ENCODE measurements at places on chromosomes 16 and 17.

- peak; percentile 96 for DNase-seq
Observed at GRCh38 chr17:81419319-81419885, 24.1 kb downstream of the BAHCC1 start.

GRCh38 chr16:69712277-69712676 is 14.1 kb downstream of the NQO1 start:
- DNase-seq: no peak

DNA sequence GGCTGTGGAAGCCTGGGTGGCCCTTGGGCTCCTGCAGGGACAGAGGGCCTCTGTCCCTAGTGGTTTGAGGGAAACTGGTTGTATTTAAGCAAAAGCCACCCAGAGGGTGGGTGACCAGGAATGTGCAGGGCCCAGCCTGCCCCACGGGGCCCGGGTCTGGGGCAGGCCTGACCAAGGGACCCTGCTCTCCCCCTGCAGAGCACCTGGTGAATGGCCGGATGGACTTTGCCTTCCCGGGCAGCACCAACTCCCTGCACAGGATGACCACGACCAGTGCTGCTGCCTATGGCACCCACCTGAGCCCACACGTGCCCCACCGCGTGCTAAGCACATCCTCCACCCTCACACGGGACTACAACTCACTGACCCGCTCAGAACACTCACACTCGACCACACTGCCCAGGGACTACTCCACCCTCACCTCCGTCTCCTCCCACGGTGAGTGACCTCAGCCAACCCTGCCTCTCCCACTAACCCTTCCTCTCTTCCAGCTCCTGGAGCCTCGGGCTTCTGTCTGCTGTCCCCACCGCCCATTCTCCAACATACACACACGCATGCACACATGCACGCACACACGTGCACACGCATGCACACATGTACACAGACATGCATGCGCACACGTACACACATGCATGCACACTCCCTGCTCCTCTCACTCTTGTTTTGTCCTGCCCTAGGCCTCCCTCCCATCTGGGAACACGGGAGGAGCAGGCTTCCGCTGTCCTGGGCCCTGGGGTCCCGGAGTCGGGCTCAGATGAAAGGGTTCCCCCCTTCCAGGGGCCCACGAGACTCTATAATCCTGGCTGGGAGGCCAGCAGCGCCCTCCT is 10.4 kb downstream of the GALK1 start:
- no peak for DNase-seq

GRCh38 chr16:82184213-82184612 is 14.2 kb upstream of the MPHOSPH6 start:
- DNase-seq: no peak

- DNase-seq: no peak
Observed at GRCh38 chr16:21959050-21959449, 5.9 kb downstream of the UQCRC2 start.

DNA sequence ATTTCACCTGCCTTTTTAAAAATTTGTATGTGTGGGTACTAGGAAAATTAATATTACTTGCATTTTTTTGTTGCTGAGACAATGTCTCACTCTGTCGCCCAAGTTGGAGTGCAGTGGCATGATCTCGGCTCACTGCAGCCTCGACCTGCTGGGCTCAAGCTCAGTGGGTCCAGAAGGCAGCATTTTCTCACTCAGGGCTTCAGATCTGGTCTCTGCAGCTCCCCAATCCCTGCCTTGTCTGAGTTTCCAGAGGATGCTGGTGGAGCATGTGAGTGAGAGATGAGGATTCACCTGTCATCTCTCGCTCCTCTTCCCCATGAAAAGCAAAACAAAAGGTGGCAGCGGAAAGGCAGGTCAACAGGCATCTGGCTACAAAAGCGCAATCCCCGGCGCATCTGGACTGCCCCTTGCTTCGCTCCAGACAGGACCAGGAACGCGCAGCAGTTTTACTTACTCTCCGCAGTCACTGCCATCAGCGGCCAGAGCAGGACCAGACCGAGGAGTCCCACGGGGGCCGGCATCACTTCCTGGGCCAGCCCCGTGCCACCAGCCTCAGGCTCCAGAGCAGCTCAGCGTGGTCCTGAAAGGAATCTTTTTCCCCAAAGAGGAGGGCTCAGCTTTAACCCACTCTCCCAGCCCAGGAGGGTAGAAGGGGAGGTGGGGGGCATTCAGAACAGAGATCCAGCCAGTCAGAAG is 59.9 kb downstream of the LITAF start:
- no peak for DNase-seq

- DNase-seq: peak; percentile 50
Observed at GRCh38 chr17:50559674-50560184, 786 bp upstream of the CACNA1G start.

DNA sequence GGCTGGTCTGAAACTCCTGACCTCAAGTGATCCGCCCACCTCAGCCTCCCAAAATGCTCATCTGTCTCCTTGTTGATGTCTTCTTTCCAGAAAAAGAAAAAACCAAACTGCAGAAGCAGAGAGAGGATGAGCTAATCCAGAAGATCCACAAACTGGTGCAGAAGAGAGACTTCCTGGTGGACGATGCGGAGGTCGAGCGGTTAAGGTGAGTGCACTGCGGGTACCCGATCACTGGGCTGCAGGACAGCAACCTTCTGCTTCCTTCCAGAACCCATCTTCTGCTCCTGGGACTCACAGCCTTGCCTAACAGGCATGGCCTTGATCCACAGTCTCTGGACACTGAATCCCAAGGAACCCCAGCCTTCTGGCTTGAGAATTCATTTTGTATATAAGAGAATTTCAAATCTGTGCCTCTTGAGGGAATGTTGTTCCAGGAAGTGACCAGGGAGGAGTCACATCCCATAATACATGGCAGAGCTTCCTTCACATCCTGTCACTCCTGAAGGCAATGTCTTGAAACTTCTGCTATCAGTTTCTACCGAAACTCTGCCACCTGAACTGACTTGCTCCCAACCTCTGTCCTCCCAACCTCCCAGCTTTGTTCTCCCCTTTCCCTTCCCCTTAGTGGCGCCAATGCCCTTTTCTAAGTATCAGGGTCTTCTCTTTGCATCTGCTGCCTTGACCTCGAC is 61.7 kb downstream of the MARF1 start:
- DNase-seq: no peak

GRCh38 chr16:88939972-88940861 is 36.8 kb downstream of the CBFA2T3 start:
- DNase-seq: no peak

DNA sequence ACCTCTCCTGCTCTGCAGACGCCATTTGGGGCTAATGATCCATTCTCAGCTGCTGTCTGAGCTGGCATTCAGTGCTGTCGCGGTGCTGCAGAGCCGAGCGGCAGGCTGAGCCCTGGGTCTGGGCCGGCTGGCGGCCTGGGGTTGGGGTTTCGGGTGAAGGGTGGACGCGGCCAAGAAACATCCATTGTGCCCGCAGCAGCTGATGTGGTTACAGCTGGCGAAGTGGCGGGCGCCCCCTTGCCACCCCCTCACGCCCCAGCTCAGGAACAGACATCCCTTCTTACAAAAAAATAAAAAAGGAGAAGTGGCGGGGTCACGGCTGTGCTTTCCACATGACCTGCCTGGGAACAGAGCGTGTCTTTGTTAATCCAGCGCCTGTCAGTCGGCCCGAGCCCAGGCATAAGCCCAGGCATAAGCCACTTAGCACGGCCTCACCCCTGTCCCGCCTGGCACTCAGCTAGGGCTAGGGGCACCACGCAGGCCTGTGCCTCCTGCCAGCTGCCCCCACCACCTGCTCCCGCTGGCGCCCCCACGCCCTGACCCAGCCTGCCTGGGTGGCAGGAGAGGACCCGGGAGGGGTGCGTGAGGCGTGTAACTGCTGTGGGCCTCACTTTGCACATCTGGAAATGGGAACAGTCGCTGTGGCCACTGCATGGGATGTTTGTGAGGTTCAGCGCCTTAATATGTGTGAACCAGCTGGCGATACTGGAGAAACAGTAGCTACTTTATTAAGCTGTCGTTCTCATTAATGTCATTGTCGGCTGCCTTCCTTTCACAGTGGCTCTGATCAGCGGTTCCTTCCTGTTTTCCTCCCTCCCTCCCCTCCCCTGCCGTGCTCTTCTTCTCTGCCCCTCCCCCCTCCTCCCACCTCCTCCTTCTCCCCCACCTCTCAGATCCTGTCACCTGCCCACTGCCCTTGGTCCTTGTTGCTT is 197.7 kb upstream of the CIBAR2 start:
- DNase-seq: no peak

- peak; percentile 23 for DNase-seq
Observed at GRCh38 chr17:12512694-12513355, 152.9 kb upstream of the MYOCD start.

GRCh38 chr16:77645764-77646163 is 76.5 kb upstream of the NUDT7 start:
- DNase-seq: no peak

DNA sequence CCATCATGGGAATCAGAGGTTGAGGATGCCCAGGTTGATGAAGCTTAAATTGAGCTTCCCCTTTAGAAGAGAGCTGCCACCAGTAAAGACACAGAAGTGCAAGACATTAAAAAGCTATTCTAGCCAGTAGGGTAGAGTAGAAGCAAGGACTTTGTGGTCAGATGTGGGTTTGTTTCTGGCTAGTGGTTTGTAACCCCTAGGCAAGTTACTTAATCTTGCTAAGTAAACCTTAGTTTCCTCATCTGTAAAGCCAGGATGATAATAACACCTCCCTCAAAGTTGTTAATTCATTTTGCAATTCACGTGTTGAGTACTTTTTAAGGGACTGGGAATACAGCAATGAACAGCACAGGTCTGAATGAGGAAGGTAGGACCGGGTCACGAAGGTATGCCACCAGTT is 3.6 kb downstream of the SNTB2 start:
- DNase-seq: no peak

- DNase-seq: no peak
Observed at GRCh38 chr17:66339561-66339960, 37.1 kb downstream of the PRKCA start.

- DNase-seq: no peak
Observed at GRCh38 chr16:80518436-80518835, 22.4 kb upstream of the DYNLRB2 start.

DNA sequence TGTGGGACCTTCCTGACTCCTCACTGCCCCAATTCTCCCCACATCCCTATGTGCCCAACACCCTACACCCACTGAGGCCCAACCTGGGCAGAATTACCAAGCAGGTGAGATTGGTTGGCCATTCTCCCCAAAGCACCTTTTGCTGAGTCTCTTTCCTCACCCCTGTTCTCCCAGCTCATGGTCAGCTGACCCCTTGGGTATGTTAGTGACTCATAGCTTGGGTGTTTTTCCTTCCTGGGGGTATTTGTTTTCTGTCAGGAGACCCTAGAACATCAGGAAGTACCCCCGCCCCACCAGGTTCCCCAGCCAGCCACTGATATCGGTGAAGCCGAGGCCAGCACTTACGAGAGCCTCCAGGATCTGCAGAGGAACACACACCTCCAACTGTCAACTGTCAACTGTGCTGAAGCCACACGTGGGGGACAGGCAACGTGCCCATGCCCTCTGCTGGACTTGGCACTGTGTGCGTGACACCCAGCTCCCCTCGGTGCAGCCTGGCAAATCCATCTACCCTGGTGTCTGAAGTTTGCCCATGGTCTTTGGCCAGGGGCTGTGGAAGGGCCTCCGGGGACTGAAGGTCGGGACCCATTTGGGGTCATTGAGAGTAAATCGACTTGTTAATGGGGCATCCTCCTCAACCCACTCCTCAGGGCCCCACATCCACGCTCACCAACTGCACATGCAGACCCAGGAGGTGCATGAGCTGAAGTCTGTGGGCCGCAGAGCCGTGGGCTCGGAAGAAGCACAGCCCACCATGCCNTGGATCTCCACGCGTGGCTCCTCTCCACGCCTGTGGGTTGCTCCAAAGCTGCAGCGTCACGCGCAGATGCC is 53.1 kb downstream of the METRNL start:
- DNase-seq: no peak

GRCh38 chr17:54916721-54917120 is 16.1 kb downstream of the TOM1L1 start:
- DNase-seq: no peak

GRCh38 chr17:34895383-34895782 is 65.9 kb downstream of the CCT6B start:
- DNase-seq: no peak

- DNase-seq: peak; percentile 84
Observed at GRCh38 chr16:57235128-57236021, 9.7 kb upstream of the ARL2BP start.

DNA sequence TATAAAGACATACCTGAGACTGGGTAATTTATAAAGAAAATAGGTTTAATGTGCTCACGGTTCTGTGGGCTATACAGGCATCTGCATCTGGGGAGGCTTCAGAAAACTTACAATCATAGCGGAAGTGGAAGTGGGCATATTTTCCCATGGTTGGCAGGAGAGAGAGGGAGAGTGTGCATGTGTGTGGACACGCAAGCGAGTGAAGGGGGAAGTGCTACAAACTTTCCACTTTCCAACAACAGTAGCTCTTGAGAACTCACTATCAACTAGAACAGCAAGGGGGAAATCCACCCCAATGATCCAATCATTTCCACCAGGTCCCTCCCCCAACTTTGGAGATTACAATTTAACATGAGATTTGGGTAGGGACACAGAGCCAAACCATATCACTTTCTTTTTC is 11.1 kb downstream of the TAOK1 start:
- DNase-seq: no peak

GRCh38 chr16:3187798-3188674 is at the start of gene OR1F1:
OR1F1 (plus strand) TSS chr16:3188204.
- peak; percentile 78 for DNase-seq

DNA sequence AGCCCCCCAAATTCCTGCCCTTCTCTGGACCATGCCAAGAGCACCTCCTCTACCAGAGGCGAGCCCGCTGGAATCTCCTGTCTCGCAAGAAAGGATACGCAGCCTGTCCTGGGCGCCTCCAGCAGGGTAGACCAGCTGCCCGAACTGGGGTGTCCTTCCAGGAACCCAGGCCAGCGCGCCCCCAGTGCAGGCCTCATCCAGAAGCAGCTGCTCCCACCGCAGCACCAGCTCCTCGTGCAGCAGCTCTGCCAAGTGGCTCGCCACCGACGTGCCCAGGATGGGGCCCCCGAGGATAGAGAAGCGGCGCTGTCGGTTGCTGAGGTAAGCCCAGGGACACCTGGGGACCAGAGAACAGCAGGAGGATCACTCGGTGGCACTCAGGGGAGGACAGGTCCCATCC is 4.8 kb downstream of the TAF1C start:
- no peak for DNase-seq

GRCh38 chr17:539766-540165 is 174.9 kb downstream of the VPS53 start:
- DNase-seq: no peak

- no peak for DNase-seq
Observed at GRCh38 chr17:62737513-62737912, 70.6 kb downstream of the MARCHF10 start.

- no peak for DNase-seq
Observed at GRCh38 chr17:65417406-65418221, 143.8 kb downstream of the AXIN2 start.

Data from EL (cell line).